ENCODE measurements at places on chromosomes 3 and 15. TPM values are rescaled to one million over a fixed set of nuclear protein-coding genes. Genes with fewer than 3 reads are reported as not detected.

- no peak overlapping the region for H3K4me3 ChIP-seq
- no peaks in the 10 kb centered on the region for H3K4me1 ChIP-seq
- H3K36me3 ChIP-seq: no peaks in the 10 kb centered on the region
- no peaks in the 10 kb centered on the region for H3K27me3 ChIP-seq
Measured at GRCh38 chr15:69805248-69805953, 292.3 kb downstream of the TLE3 start.

DNA sequence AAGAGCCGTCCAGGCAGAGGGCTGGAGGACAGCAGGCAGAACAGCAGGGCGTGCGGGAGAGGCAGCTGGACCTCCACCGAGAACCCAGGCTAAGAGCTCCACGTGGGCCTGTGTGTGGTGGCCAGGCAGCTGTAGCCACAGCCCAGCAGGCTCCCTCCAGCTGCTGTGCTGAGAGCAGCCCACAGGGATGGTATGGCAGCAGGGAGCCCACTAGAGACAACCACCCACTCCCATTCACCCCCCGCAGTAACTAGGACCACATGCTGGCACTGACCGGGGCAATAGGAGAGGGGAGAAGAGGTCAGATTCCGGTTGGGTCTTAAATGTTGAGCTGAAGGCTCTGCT is 25.6 kb upstream of the MUSTN1 start:
- no peak for DNase-seq
- H3K4me1 ChIP-seq: no peaks in the 10 kb centered on the region
- no peak overlapping the region for H3K4me3 ChIP-seq
- H3K36me3 ChIP-seq: peaks cover 52% of the 10 kb centered on the region
- H3K27me3 ChIP-seq: no peaks in the 10 kb centered on the region
- H3K27ac ChIP-seq: no peak overlapping the region

Gene POPDC2
- 3.3 TPM for total RNA-seq

GRCh38 chr15:85692873-85693272 is 101.9 kb downstream of the KLHL25 start:
- no peaks in the 10 kb centered on the region for H3K27me3 ChIP-seq
- H3K4me1 ChIP-seq: peaks cover 52% of the 10 kb centered on the region

GRCh38 chr3:183211352-183211751 is 41.7 kb upstream of the B3GNT5 start:
- no peak overlapping the region for H3K4me3 ChIP-seq
- H3K4me1 ChIP-seq: no peaks in the 10 kb centered on the region
- H3K27ac ChIP-seq: no peak overlapping the region
- H3K27me3 ChIP-seq: no peaks in the 10 kb centered on the region
- DNase-seq: no peak

- H3K27me3 ChIP-seq: no peaks in the 10 kb centered on the region
- H3K4me1 ChIP-seq: no peaks in the 10 kb centered on the region
- no peak for DNase-seq
- no peaks in the 10 kb centered on the region for H3K36me3 ChIP-seq
- no peak overlapping the region for H3K27ac ChIP-seq
- H3K4me3 ChIP-seq: no peak overlapping the region
Measured at GRCh38 chr3:151576511-151577137, 115.8 kb upstream of the IGSF10 start.

DNA sequence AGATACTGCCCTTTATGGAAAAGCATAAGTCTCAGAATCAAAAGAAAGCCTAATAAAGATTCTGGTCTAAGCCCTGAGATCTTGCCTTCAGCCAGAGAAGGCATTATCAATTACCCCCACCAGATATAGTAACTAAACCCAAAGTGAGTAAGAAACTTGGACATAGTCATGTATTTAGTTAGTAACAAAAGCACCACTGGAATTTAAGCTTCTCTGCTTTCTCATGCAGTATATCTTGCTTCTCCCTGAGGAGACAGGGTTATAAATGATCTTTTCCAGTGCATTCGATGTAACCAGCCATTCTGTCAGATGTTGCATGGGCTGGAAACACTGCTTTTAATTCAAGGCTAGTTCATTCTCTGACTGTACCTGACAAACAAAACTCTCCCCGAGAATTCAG is 946.7 kb downstream of the NAALADL2 start:
- H3K36me3 ChIP-seq: no peaks in the 10 kb centered on the region
- no peaks in the 10 kb centered on the region for H3K4me1 ChIP-seq
- H3K27ac ChIP-seq: no peak overlapping the region
- H3K4me3 ChIP-seq: no peak overlapping the region
- no peak for DNase-seq
- no peaks in the 10 kb centered on the region for H3K27me3 ChIP-seq

GRCh38 chr3:58052373-58053273 is 44.4 kb downstream of the FLNB start:
- H3K4me1 ChIP-seq: no peaks in the 10 kb centered on the region
- H3K36me3 ChIP-seq: no peaks in the 10 kb centered on the region
- H3K4me3 ChIP-seq: no peak overlapping the region

DNA sequence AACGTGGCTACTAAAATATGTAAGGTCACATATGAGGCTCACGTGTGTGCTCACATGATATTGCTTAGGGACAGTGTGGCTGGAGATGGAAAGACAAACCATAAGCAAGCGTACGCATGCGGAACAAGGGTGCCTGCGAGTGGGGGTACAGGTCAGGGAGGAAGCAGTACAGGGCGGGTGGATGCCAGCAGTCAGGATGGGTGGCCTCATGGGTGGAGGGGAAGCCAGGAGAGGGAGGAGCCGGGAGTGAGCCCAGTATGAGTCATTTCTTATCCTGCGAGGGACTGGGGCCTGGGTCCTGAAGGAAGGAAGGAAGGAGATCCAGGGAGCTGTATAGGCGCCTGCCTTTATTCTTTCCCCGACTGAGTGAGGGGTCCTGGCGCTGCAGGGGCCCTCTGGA is 42.0 kb upstream of the CGNL1 start:
- H3K36me3 ChIP-seq: no peaks in the 10 kb centered on the region
- no peak overlapping the region for H3K27ac ChIP-seq
- no peak for DNase-seq

Gene MGLL
- 67.5 TPM for total RNA-seq

DNA sequence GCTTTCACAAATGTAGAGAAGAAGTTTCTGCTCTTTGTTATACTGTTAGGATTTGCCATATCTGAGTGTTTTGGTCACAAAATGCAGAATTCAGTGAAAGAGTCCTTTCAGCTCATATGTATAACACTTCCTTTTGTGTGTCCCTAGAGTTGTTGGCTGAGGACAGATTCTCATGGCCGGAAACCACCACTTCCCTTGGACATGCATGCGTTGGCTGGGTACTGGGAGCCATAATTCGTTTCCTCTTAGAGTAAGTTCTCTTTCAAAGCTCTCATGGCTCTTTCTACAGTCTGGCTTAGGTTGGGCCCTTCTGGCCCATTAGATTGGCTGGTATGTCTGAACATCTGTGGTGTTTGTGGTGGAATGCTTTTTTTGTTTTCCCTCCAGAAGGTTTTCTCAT is 298.5 kb downstream of the DIPK2A start:
- H3K27me3 ChIP-seq: no peaks in the 10 kb centered on the region
- peaks cover 8% of the 10 kb centered on the region for H3K4me1 ChIP-seq
- no peak overlapping the region for H3K27ac ChIP-seq
- H3K4me3 ChIP-seq: no peak overlapping the region
- DNase-seq: no peak

Gene TNIK
- 5.4 TPM for total RNA-seq

Gene TMEM212
- total RNA-seq: not detected

DNA sequence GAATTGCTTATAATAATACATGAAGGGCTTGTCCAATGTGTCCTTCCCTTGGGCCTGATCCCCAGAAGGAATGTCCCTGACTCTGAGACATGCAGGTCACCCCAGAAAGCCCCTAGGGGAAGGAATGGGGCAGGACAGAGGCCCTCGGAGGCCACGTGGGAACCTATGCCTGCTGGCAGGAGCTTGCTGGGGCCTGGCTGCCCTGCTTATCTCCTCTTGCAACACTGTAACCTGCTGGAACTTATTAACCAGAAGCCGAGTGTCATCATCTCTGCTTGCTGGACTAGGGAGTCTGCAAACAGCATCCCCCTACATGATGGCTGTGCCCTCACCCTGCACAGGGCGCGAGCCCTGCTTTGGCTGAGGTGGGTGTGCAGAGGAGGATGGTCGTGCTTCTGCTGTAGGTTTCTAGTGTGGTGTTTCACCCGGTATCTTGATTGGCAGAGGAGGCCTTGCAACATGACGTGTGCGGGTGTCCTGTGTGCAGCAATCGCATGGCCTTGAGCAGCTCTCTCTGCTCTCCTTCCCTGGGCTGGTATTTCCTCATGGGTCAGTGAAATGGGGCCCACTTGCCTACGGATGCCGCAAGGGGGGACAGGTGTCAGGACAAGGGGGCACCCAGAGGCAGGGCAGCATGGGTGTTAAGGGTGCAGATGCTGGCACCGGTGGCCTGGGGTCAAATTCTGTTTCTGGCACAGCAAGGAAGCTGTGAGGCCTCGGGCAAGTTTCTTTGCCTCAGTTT is 5.0 kb downstream of the CHST13 start:
- no peak overlapping the region for H3K4me3 ChIP-seq
- H3K36me3 ChIP-seq: no peaks in the 10 kb centered on the region
- H3K27me3 ChIP-seq: no peaks in the 10 kb centered on the region

- H3K4me1 ChIP-seq: peaks cover 8% of the 10 kb centered on the region
- no peaks in the 10 kb centered on the region for H3K36me3 ChIP-seq
- H3K4me3 ChIP-seq: no peak overlapping the region
- no peak overlapping the region for H3K27ac ChIP-seq
- no peak for DNase-seq
- H3K27me3 ChIP-seq: no peaks in the 10 kb centered on the region
Measured at GRCh38 chr15:35713733-35714132, 167.8 kb upstream of the DPH6 start.

Gene SLC7A14
- not detected for total RNA-seq

- H3K4me1 ChIP-seq: peaks cover 23% of the 10 kb centered on the region
- no peaks in the 10 kb centered on the region for H3K27me3 ChIP-seq
- H3K27ac ChIP-seq: no peak overlapping the region
- no peak for DNase-seq
- H3K4me3 ChIP-seq: no peak overlapping the region
Measured at GRCh38 chr3:72906154-72906553, 18.3 kb downstream of the GXYLT2 start.

- H3K4me1 ChIP-seq: no peaks in the 10 kb centered on the region
- no peak overlapping the region for H3K4me3 ChIP-seq
- no peak overlapping the region for H3K27ac ChIP-seq
- no peaks in the 10 kb centered on the region for H3K27me3 ChIP-seq
- H3K36me3 ChIP-seq: no peaks in the 10 kb centered on the region
Measured at GRCh38 chr3:133254716-133255115, 145.1 kb upstream of the BFSP2 start.

Gene VGLL3
- 67.1 TPM for total RNA-seq

GRCh38 chr3:183181606-183182005 is 19.1 kb upstream of the LAMP3 start:
- H3K4me3 ChIP-seq: no peak overlapping the region
- no peak for DNase-seq
- peaks cover 9% of the 10 kb centered on the region for H3K27me3 ChIP-seq
- no peak overlapping the region for H3K27ac ChIP-seq
- H3K36me3 ChIP-seq: no peaks in the 10 kb centered on the region
- H3K4me1 ChIP-seq: no peaks in the 10 kb centered on the region

Data from tibial nerve (tissue), 4 donors.